Smooth muscle cell of the brain vasculature (primary cell): ENCODE measurements at places on chromosomes 2 and 18.

DNA sequence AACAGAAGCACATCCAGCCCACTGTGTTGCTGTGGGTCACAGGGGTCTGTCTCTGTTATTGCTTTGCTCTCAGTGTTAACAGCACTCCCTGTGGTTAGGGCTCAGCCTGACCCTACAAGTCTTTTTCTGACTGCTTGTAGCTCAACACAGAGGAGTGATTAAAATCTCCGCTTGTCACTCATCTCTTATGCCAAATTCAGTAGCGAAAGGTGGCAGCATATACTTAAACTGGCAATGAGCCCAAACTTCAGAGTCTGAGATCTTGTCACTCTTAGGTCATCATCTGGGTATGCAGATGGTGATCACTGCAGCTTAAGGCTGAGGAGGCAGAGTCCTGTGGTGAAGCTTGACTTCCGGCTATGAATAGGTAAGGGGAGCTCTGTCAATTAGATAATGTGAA, 63.3 kb upstream of the CSRNP3 start:
- DNase-seq, result no peak

DNA sequence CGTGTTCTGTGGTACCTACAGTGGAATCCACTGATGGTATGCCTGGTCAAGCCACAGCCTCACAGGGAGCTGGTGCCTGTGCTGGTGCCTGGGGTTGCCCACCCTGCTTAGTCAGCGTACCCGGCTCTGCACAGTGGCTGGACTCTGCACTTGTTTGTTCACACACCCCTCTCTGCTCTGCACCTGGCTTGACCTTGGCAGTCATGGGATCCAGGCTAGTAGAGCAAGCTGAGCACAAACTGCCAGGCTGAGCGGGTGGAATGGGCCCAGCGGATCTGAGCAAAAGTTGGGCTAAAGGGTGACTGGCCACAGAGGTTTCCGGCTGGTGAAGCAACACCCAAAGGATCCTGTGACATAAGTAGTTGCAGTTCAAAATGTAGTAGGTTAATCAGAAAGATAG, 163.5 kb downstream of the CDH19 start:
- DNase-seq, result no peak

DNA sequence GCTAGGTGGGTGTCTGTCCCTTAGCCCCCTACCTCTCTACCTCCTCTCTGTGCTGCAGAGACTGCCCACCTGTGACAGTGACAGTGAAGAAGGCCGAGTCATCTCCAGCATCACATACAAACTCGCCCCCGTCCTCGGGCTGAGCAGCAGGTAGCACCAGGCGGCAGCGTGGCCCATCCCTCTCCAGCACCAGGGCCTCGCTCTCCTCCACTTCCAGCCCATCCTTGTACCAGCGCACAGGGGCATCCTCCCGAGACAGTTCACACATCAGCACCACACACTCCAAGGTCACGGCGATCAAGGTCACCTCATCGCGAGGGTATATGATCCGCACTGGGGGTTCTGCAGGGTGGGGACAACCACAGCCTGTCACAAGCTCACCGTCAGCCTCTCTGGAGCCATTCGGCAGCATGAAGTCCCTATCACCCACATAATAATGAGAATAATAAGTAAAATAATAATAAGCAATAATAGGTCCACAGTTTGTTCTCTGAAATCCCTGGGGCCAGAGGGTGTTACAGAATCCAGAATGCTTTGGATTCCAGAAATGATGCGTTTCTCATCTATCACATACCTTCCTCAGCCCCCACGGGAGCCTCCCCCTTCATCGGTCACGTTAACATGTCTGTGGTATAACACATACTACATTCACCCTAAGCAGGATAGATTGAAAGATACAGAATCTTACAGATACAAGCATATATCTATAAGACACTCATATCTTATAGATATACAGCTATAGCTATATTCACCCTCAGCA, 12.0 kb downstream of the OBSL1 start:
- DNase-seq, result no peak

- no peak for DNase-seq
These were observed 241.9 kb upstream of the CNTNAP5 start for GRCh38 chr2:123783164-123783563.

DNA sequence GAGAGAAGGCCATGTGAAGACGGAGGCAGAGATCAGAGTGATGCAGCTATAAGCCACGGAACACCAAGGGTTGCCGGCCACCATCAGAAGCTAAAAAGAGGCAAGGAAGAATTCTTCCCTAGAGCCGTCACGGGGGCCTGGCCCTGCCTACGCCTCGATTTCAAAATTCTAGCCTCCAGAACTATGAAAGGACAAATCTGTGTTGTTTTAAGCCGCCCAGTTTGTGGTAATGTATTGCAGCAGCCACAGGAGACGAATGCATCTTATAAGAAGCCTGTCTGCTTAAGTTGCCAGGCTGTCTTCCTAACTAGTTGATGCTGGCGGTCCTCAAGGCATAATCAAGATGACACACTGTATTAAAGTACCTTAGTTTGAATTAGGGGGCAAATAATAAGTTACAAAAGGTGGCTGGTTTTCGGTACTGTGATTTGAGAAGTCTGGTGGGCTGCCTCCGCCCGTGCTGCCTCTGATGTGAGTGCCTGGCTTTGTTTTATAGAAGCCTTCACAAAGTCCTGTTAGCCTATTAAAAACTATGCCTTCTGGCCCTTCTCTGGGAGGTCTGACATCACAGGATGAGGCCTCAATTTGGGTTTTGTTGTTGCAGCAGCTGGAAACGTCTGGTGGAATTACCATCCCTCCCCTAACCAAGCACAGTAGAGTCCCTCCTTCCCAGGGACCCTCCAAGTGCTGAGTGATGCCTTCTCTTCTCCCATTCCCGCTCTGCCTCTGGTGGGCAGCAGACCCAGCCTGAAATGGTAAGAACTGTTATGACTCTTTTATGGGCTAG, 53.6 kb downstream of the SRD5A2 start:
- no peak for DNase-seq

- DNase-seq, result no peak
These were observed 197.4 kb downstream of the DSEL start for GRCh38 chr18:67319109-67319508.
